Nasal cavity respiratory epithelium epithelial cell of viscerocranial mucosa (primary cell): ENCODE measurements at places on chromosomes 3 and 15. TPM values are rescaled to one million over a fixed set of nuclear protein-coding genes. Genes with fewer than 3 reads are reported as not detected.

The AMIGO3 gene
- not detected in 2 replicates for total RNA-seq

The DLL4 gene
- under 0.01 and 0.07 TPM in 2 replicates for total RNA-seq

The P2RY12 gene
- not detected in 2 replicates for total RNA-seq

The C3orf85 gene
- total RNA-seq = not detected in 2 replicates

The KATNBL1 gene
- total RNA-seq = 49.9 and 57.9 TPM in 2 replicates

The RTP4 gene
- under 0.01 and 1.1 TPM in 2 replicates for total RNA-seq

The NANOGP8 gene
- 0.07 TPM in 1 of 2 replicates, not detected in the other for total RNA-seq

The TGM4 gene
- total RNA-seq = 0.28 and 0.34 TPM in 2 replicates

The SAMMSON gene
- not detected in 2 replicates for total RNA-seq

The SEMA3G gene
- 0.28 and 0.34 TPM in 2 replicates for total RNA-seq

The P3H2 gene
- 9.5 and 14.0 TPM in 2 replicates for total RNA-seq

The MRPS22 gene
- total RNA-seq = 74.4 and 94.7 TPM in 2 replicates

The ATP2B2 gene
- not detected in 2 replicates for total RNA-seq

The TEX55 gene
- total RNA-seq = not detected in 2 replicates

The LRRC49 gene
- 9.5 and 13.7 TPM in 2 replicates for total RNA-seq

The GOLGA8S gene
- under 0.01 TPM in 1 of 2 replicates, not detected in the other for total RNA-seq

The UBAP1L gene
- 0.34 and 2.5 TPM in 2 replicates for total RNA-seq

The NSUN3 gene
- total RNA-seq = 8.2 and 12.7 TPM in 2 replicates

The ROPN1 gene
- not detected in 2 replicates for total RNA-seq

The TM6SF1 gene
- 0.71 and 1.7 TPM in 2 replicates for total RNA-seq

The CIAO2A gene
- total RNA-seq = 41.7 and 62.2 TPM in 2 replicates

The CPNE9 gene
- total RNA-seq = not detected in 2 replicates

The TRPM7 gene
- total RNA-seq = 59.5 and 64.9 TPM in 2 replicates

The SLC24A5 gene
- total RNA-seq = not detected in 2 replicates

The GUCA1C gene
- not detected in 2 replicates for total RNA-seq

The C2CD4A gene
- 0.34 and 3.0 TPM in 2 replicates for total RNA-seq

The PSTPIP1 gene
- 0.36 and 0.68 TPM in 2 replicates for total RNA-seq

The GATA2 gene
- not detected in 2 replicates for total RNA-seq

The LRRK1 gene
- 4.8 and 14.3 TPM in 2 replicates for total RNA-seq

The CYP1A1 gene
- total RNA-seq = 1.6 and 3.1 TPM in 2 replicates

The BCL2A1 gene
- 0.28 TPM in 1 of 2 replicates, not detected in the other for total RNA-seq

The GP9 gene
- total RNA-seq = not detected in 2 replicates

The ACVR2B gene
- total RNA-seq = 4.1 and 7.5 TPM in 2 replicates

The GNAT1 gene
- total RNA-seq = not detected in 2 replicates

The A4GNT gene
- not detected in 2 replicates for total RNA-seq

The FGF12 gene
- 0.14 and 0.34 TPM in 2 replicates for total RNA-seq
